Inflammatory macrophage treated with lipopolysaccharide for 4 hours (primary cell): ENCODE measurements at places on chromosomes 7 and 10.

GRCh38 chr10:123203393-123204126 is 49.4 kb downstream of the BUB3 start:
- no peak for DNase-seq

DNA sequence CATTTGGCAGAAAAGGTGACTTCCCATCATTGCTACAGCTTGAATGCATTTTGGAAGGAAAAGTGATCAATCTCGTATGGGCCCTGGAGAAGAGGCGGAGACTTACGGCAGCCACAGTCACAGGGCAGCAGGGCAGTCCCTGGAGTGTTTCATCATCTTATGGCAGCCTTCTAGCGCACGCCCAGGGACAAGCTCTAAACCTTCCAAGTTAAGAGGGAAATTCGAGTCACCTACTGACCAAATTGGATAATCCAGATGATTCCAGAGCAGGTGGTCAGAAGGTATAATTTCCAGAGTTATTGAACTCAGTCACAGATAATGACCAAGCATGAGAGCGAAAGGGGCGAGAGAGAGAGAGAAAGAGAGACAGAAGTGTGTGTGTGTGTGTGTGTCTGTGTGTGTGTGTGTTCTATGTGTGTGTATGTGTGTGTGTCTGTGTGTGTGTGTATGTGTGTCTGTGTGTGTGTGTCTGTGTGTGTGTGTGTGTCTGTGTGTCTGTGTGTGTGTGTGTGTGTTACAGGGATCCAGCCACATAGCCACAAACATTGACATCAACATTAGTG is 123.7 kb upstream of the ADAM12 start:
- DNase-seq = no peak

DNA sequence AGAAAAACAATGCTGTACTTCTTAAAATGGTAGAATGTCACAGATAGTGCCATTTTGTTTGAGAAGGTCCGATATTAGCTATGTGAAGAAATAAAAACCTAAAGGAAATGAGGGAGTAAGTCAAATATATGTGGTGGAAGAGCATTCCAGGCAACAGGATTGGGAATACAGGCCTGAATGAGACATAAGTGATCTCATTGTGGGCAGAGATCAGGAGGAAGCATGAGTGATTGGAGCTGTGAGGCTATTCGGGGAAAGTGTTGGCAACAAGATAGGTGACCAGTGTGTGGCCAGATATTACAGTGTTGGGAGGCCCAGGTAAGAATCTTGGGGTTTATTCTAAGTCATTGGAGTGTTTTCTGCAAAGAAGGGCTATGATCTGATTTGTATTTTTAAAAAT is 41.3 kb upstream of the AGMO start:
- no peak for DNase-seq

GRCh38 chr7:110835218-110835617 is 255.7 kb upstream of the LRRN3 start:
- no peak for DNase-seq

DNA sequence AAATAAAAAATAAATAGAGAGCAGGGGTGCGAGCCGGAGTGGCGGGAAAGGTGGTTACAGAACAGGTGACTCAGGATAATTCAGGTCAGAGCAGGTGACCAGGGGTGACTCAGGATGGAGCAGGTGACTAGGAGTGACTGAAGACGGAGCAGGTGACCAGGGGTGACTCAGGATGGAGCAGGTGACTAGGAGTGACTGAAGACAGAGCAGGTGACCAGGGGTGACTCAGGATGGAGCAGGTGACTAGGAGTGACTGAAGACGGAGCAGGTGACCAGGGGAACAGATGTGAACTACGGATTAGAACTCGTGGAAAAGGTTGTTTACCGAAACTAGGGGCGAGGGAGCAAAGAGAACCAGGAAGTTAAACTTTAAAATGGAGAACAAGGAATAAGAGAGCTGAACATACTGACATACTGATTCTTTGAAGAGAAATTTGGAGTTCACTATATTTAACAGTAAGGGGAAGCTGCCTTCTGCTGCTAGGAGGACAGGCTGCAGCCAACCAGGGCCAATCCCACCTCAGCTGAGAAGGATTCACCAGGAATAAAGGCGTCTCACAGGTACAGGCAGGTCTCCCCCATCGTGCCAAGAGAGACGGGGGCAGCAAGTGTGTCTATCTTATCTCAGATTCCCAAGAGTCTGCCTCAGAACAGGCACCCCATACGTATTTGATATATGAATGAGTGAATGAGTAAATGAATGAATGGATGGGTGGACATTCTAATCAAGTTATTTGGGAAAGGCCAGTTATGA is 101.3 kb downstream of the CPXM2 start:
- no peak for DNase-seq

DNA sequence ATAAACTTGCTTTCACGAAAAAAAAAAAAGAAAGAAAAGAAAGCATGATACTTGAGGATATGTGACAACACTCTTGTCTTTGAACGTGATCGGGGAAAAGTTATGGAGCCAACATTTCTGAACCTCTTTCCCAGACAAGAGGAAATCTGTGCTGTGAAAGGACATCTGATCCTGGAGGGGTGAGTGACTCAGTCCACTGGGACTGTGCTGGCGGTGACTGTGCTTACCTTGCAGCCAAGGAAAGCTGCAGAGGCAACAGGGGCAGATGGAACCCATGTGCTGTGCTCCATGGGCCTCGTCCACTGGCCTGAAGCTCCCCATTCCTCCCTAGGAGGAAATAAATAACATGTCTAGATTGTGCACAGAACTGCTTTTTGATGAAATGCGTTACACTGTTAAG is 116.5 kb upstream of the RAB11FIP2 start:
- no peak for DNase-seq

DNA sequence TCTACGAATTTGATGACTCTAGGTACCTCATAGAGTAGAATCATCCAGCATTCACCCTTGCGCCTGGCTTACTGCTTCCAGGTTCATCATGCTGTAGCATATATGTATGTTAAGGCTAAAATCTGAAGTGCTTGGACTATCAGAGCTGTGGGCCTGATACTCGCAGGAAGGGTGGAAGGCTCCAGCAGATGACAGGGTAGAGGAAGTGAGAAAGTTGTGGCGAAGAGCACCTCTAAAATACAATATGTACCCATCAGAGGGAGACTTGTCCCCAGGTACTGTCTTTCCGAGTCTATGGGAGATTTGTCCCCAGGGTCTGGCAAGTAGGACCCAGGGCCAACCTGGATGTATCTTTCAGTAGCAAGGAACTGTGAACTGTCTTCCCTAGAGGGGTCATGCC is 48.1 kb upstream of the PLEKHA1 start:
- DNase-seq = no peak

GRCh38 chr7:25389489-25390106 is 161.3 kb upstream of the NPVF start:
- DNase-seq = peak; percentile 28

DNA sequence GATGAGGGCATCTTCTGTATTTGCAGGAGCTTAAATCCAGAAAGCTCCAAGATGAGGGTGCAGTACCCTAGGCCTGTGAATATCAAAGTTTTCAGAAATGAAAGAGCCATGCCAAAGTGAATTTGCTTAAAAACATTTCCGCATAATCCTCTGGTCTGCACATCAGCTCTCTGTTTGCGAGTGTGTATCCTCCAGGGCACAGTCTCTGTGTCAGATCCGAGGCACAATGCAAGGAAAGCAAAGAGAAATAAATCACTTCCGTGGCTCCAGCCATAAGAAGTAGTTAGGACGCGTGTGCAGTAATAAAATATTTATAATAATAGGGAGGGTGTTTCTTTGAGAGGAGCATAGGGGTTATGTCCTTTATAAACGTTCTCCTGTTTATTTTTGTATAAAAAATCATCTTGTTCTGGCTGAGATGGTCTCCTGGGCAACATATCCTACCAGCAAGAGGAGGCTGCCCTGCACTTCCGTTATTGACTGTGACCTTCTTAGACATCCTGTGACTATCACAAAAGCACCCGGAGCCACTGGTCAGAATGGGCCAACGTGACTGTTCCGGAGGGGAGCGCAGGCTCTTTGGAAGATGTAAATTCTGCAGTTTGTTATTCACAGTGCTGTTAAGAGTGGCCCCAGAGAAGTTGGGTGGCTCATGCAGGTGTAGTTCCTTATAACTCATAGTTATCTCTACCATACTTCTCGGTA is 667.6 kb upstream of the FOXK1 start:
- DNase-seq = no peak

DNA sequence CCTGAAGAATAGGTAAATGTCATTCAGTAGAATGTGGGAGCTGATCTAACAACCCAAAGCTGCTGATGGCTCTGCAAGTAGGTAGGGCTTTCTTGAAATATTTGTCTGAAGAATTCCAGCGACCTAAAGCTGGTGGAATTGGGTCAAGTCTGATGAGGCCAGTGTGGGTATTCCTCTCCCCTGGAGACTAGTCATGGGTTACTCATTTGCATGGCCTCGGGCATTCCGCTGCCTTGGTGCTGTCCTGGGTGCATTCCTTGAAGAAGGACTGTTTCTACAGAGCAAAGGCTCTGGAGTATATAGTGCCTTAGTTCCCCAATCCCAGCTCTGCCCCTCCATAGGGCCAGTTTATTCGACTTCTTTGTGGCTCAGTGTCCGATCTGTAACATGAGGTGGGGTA is 19.2 kb downstream of the PDK4 start:
- DNase-seq = no peak

- DNase-seq = no peak
Measured at GRCh38 chr7:49866076-49866735, 92.8 kb downstream of the VWC2 start.

DNA sequence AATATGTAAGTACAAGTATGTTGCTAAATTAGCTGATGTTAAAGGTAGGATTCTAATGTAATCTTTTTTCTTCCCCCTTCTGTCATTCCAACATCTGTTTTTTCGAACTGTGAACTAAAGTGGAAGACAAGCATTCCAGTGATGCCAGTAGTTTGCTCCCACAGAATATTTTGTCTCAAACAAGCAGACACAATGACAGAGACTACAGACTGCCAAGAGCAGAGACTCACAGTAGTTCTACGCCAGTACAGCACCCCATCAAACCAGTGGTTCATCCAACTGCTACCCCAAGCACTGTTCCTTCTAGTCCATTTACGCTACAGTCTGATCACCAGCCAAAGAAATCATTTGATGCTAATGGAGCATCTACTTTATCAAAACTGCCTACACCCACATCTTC is 62.7 kb downstream of the WAC start:
- DNase-seq = no peak

GRCh38 chr7:147053746-147054145 is 937.1 kb downstream of the CNTNAP2 start:
- no peak for DNase-seq

- DNase-seq = no peak
Measured at GRCh38 chr10:13706604-13707003, 119.8 kb downstream of the PRPF18 start.

GRCh38 chr7:150417239-150417638 is 33.2 kb upstream of the GIMAP8 start:
- no peak for DNase-seq

DNA sequence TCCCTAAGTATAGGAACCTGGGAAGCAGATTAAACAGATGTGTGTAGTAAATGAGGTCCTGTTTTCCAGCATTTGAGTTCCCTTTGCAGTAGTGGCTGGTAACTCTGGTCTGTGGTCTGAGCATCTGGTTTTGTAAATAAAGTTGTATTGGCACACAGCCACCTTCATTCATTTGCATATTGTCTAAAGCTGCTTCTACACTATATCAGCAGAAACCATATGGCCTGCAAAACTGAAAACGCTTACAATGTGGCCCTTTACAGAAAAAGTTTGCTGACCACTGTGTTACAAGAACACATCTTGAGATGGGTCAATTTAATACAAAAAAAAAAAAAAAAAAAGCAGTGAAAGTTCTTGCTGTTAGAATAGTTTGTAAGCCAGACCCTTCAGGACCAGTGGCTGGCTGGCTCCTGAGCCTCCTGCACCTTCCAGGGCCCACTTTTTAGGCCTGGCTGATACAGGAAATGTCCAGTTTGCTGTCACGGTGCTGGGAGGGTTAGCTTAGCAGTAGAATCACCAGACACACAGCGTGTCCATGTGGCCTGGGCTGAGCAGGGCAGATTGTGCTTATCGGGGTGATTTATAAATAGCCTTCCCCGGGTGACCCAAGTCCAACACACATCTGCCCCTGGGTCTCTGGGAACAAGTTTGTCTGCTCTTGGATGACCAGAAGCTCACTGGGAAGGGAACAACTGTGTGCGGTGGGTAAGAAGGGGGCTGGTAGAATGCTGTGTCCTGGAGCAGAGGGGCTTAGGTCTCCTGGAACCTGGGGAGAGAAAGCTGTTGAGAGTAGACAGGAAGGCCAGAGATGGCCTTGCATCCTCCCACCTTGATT is 1.4 kb downstream of the C10orf71 start:
- no peak for DNase-seq

DNA sequence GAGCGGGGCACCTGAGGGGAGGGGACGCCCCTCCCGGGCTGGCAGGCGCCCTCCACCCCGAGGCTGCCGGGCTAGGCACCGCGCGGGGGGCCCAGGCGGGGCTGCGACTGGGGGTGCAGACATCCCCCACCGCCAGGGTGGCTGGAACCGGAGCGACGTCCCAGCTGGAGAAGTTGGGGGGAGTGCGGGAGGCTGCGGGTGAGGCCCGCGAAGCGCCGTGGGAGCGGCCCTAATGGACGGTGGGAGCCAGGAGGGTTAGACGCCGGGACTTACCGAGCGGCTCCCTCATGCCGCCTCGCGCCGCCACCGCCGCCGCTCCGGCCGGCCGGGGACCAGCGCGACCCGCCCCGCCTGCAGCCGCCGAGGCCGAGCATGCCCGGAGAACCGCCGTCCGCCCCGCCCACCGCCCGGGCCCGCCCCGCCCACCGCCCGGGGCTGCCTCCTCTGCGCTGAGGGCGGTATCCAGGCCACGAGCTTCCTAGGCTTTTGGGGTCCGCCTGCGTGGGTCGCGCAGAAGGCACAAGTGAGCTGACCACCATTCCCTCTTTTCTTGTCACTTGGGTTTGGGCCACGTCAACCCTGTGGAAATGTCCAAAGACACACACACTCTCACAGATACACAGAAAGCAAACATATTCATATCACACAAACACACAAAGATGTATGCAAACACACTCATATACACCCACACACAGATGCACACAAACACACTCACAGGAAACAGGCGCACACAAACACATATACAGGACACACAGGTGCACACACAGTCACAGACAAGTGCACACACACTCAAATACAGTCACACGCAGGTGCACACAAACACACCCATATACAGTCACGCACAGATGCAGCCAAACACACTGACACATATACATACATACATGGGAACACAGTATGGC is at the start of gene JCAD:
JCAD (minus strand) TSS at position 378 of the 899 bp plus-strand sequence. CDS start 11,774 bp downstream, outside the sequence.
- DNase-seq = peak; percentile 28

GRCh38 chr7:126150278-126150958 is 1102.3 kb downstream of the GRM8 start:
- no peak for DNase-seq
